ENCODE measurements at places on chromosomes 4 and X.

- DNase-seq, result no peak
Observed at GRCh38 chr4:19927381-19927780, 324.3 kb upstream of the SLIT2 start.

- DNase-seq, result no peak
Observed at GRCh38 chr4:44162538-44163270, 285.9 kb downstream of the KCTD8 start.

- DNase-seq, result no peak
Observed at GRCh38 chrX:133726211-133726630, 259.2 kb downstream of the GPC3 start.

DNA sequence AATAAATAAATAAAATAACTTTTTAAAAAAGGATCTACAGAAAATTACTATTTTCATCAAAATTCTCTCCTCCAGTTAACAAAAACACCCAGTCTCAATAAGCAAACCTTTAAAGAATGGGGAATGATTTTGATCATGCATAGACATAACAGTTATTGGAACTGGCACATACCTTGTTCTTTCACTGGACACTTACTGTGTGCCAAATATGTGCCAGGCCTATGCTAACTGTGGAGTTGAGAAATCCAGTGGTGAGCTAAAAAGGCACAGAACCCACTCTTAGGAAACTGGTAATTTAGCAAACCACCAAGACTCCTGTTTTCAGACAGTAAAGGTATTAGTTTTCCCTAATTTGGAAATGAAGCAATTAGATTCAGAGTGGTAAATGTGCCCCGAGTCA is 39.1 kb downstream of the CLOCK start:
- DNase-seq, result no peak

GRCh38 chrX:102546828-102547493 is 30.4 kb upstream of the TMSB15A start:
- no peak for DNase-seq

GRCh38 chr4:181908168-181908567 is 335.0 kb upstream of the TENM3 start:
- DNase-seq, result no peak

DNA sequence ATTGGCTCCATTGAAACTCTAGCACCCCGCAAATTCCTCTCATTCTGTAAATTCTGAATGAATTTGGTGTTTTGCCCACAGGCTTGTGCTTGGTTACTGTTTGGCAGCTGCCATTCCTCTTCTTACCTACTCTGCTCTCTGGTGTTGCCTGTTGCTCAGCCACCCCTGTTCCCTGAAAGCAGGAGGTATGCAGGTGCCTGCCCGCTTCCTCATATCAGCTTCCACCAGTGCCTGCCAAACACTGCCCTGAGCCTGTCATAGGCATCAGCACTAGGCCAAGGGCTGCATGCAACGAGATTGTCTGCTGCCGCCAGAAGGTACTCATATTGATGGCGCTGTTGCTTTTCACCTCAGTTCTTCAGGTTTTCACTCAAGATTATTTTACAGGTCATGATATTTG is 978.1 kb downstream of the C4orf33 start:
- no peak for DNase-seq

DNA sequence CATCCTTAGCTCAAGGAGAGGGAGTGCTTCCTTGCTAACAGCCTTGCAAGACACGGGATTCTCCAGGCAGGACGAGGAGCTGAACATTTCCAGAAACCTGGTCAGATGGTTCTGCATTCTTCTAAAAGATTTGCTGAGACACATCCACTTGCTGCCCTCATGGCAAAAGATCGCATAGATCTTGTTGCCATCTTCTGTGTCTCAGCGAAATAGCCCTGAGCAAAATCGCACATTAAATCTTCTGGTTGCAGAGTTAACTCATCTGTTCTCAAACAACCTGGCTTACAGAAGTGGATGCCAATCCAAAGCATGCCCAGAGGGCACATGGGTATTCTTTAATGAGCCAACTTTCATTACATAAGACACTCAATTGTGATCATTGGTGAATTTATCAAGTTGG is 167.5 kb downstream of the PRKX start:
- no peak for DNase-seq

DNA sequence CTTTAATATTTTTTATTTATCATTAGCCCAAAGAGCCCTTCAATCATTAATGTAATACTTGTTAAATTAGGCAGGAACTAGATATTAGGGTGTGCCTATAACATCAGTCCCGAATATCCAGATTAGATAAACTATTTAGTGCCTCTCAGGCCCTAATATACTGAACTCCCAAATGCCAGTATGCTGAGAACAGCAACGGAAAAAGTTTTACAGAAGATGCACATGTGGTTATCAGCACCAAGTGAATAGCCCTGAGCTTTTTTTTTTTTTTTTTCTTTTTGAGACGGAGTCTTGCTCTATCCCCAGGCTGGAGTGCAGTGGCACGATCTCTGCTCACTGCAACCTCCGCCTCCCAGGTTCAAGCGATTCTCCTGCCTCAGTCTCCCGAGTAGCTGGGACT is 13.0 kb upstream of the ELF2 start:
- DNase-seq, result no peak

DNA sequence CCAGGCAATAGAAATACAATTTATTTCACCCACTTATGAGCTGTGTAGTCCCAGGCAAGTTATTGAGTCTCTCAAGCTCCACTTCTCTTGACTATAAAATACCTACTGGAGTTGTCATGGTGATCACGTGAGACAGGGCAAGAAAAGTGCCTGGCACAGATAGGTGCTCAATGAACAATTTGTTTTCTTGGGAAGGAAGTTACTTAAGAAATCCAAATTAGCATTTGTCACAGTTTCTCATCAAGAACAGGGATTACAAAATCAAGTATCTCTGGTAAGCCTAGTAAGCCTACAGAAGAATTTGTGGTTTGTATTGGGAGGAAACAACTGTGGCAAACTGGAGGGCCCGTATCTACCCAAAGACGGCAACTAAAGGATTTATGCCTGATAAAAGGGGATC is 37.5 kb upstream of the RASGEF1B start:
- DNase-seq, result no peak

GRCh38 chrX:107667426-107667825 is 39.1 kb downstream of the PRPS1 start:
- no peak for DNase-seq

GRCh38 chr4:30182786-30183185 is 537.4 kb upstream of the PCDH7 start:
- DNase-seq, result no peak

DNA sequence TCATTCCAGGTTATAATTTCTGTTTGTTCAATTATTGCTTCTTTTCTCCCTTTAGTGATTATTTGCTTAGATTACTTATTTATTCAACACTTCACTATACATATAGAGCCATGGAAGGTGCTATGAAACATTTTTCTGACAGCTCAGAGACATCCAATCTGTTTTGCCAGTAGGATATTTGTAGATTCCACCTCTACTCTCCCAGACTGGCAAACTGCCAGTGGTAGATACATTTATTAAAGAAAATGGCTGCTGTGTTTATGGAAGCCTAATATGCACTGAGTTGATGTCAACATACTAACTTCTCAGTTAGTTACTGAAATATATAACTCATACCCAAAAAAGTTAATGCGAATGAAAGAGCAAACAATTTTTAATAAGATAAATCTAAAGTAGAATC is 348.6 kb downstream of the TRAM1L1 start:
- no peak for DNase-seq

- peak; percentile 53 for DNase-seq
Observed at GRCh38 chr4:52990706-52991105, 128.6 kb downstream of the RASL11B start.

DNA sequence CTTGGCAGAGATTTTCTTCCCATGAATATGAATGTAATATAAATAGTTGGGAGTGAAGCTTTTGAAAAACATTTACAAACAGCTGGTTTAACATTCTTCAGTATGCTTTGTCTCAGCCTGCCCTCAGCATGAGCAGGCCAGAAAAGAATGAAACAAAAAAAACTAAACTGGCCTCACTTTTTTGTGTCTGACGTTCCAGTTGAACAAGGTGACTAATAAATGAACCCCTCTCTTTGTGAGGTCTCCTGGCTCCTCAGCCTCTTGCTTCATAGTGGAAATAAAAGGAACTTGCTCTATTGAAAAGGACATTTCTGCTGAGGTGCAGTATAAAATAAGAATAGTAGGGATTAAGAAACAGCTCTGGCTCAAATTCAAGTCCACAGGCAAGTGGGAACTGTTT is 9.4 kb downstream of the CHST7 start:
- no peak for DNase-seq

- peak; percentile 72 for DNase-seq
Observed at GRCh38 chrX:31353095-31353494, 281.3 kb upstream of the FTHL17 start.

All from trophoblast cell (in vitro differentiated cells and primary cell).